ENCODE measurements at places on chromosomes 13 and 19.
A peak's percentile ranks its signal among the peaks of the same experiment; 100 is the strongest.

GRCh38 chr19:913080-913748, at the start of gene R3HDM4:
TSS of gene R3HDM4 (minus strand) at chr19:913219. CDS start at chr19:913157, 62 bp downstream.
- peak; percentile 87 for DNase-seq

DNA sequence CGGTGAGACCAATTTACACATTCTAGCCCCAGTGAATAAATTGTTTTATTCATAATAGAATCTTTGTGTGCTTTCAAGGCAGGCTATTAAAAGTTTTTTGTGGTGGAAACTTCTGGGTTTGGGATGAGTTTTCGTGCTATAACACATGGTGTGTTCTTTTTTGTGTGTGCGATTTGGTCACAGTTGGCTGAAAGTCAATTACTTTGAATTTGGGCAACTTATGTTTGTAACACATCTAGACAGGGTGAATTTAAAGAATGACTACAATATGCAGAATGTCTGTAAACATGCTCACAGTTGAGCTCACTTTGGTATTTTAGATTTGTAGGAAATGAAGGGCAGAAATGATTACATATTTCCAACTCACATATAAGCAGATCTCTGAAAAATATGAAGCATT, 307.1 kb downstream of the OXGR1 start:
- no peak for DNase-seq

- no peak for DNase-seq
Measured at GRCh38 chr13:97285221-97285955, 63.3 kb downstream of the MBNL2 start.

DNA sequence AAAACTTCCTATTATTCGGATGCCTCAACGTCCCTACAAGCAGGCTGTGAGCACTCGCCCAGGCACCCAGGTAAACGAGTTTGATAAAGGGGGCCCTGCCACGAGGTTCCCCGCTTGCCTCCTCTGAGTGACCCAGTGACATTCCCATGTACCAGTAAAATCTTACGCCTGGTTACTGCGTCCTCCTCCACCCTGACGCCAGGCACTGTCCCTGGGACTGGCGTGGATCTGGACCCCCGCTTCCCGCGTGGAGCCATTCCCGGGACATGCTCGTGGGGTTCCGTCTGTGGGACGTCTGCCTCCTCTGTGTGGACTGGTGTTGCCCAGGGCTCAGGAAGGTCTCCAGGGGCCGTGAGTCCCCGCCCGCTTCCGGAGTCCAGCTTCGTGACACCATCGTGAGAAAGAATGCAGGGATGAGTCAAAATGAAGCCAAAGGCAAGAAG, 407 bp upstream of the ZNF550 start:
- DNase-seq, result peak; percentile 51

GRCh38 chr13:111076155-111077013, 38.7 kb upstream of the ARHGEF7 start:
- no peak for DNase-seq

GRCh38 chr19:58150328-58150921, at the start of gene ZNF329:
TSS of gene ZNF329 (minus strand) at chr19:58150789. CDS start at chr19:58129503, 21,286 bp downstream.
- DNase-seq, result peak; percentile 87

DNA sequence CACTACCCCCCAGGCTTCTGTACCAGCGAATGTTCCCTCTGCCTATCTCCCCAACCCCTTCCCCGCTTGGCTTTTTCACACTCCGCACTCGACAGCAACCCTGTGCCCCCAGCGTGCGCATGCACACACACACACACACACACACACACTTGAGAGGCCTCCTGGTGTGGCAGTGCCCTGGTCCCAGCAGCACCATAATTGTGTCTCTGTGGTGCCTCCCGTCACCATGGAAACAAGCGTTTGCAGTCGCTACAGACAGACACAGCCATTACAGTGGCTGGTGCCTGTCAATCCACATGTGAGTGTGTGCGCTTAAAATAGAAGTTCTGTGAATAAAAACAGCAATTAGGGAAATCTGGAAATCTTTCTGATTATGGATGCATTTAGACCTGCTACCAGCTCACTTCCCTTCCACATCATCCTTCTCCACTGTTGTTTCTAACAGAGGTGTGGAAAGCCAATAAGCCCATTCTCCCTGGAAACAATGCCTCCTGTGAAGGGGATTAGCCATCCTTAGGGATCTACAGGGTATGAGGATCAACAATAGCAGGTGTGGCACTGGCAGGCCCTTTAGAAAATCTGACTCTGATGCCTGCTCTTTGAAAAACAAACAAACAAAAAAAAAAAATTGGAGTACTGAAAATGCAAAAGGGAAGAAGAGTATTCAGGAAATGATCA, 146.3 kb downstream of the DCLK1 start:
- no peak for DNase-seq

- no peak for DNase-seq
Measured at GRCh38 chr13:33099860-33100259, 83.6 kb downstream of the KL start.

- no peak for DNase-seq
Measured at GRCh38 chr13:107067381-107067780, 499.4 kb upstream of the ARGLU1 start.

DNA sequence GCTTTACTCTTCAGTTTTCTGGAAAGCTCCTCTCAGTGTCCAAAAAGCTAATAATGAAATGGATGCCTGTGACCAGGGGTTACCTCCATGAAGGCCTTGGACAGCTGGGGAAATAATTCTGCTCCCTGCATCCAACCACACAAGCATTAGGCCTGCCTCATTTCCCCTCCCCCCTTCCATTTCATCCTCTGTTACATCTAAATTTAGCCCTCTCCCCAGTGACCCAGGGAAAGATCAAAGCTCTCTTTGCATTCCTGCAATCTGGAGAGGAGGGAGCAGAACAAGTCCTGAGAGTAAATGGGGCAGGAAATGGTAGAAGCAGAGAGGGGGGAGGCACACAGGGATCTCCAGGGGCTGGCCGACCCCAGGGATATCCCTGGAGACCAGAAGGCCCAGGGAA, 452.7 kb downstream of the TSHZ3 start:
- no peak for DNase-seq

- peak; percentile 39 for DNase-seq
Measured at GRCh38 chr13:99425485-99426341, 75.6 kb upstream of the TM9SF2 start.

DNA sequence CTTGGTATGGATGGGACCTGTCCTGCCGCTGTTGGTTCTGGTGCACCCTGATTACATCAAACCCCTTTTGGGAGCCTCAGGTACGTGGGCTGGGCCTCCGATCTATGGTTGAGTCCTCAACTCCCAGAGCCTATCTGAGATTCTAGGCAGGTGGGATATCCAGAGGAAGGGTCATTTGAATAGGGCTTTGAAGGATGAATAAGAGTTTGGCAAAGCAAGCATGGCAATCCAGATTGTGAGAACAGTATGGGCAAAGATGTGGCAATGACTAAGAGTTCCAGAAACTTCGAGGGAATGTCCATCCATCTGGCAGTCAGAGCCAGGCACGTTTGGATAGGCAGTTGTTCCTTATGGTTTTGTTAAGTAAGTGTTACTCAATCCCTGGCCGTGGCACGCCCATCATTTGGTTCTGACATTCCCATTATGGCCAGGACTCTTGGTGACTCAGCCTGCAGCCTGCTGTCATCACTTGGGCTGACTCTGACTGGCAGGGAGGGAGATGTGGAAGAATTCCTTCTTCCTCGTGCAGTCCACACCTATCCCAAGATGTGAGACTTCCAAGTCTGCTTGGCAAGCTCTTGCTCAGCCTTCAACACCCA, 21.5 kb downstream of the CYP4F22 start:
- DNase-seq, result no peak

- DNase-seq, result no peak
Measured at GRCh38 chr19:43616954-43617353, 2.5 kb downstream of the ZNF428 start.

GRCh38 chr13:46846726-46847125, 49.8 kb upstream of the ESD start:
- DNase-seq, result no peak

GRCh38 chr19:3098515-3099346, 4.6 kb downstream of the GNA11 start:
- DNase-seq, result peak; percentile 86

DNA sequence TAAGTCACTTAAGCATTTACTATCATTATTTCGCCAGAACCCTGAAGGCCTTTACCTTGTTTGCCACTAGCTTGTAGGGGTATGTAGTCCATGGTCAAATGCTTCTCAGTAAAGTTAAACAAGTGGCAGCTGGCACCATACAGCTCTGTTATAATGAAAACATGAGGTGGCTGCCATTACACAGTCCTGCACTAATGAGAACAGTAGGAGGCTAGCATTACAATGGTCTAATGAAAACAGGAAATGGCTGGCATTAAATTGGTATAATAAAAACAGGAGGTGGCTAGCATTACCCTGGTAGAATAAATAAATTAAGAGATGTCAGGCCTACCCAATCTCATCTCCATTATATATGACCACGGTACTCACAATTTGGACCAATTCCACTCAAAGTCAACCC, 107.5 kb downstream of the PCDH17 start:
- no peak for DNase-seq

DNA sequence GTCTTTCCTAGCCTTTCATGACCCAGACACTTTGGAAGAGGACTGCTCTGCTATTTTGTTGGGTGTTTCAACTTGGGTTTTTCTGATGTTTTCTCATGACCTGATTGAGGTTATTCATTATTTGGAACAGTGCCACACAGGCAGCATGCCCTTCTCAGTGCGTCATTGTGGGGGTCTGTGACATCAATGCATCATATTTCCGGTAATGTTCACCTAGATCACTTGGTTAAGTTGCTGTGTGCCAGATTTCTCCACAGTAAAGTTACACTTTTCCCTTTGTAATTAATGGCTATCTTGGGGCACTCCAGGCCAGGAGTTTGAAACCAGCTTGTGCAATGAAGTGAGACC, 124.4 kb downstream of the SIPA1L3 start:
- no peak for DNase-seq

GRCh38 chr19:46493236-46494145, 2.2 kb downstream of the PNMA8B start:
- DNase-seq, result peak; percentile 54

DNA sequence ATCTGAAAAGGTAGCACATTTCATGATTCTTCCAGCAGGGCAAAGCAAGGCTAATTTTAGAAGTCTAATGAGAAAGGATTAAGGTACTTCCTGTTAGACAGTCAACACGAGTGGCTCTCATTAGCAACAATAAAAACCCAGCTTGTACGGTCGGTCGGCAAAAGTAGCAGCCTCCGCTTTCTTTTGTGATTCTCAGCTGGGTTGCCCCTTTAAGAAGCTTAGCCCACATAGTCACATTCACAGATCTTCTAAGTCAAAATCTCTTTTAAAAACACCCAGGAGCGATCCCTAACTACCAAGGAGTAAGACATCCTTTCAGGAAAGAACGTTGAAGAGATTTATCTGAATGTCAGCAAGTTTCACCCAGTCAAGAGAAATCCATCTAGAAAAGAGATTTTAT, 684.8 kb downstream of the DIAPH3 start:
- DNase-seq, result no peak

GRCh38 chr19:8001995-8002849, 3.2 kb downstream of the ELAVL1 start:
- peak; percentile 84 for DNase-seq

GRCh38 chr19:44754750-44755080, 6.2 kb downstream of the BCL3 start:
- no peak for DNase-seq
